Hematopoietic multipotent progenitor cell treated with erythropoietin and hydrocortisone succinate and interleukin-3 and kit ligand, for 17 days (in vitro differentiated cells): ENCODE measurements at places on chromosomes 1 and 21.

- no peak for DNase-seq
Measured at GRCh38 chr1:20476265-20477038, 9.6 kb downstream of the CAMK2N1 start.

- no peak for DNase-seq
Measured at GRCh38 chr21:46431448-46431847, 27.2 kb upstream of the DIP2A start.

DNA sequence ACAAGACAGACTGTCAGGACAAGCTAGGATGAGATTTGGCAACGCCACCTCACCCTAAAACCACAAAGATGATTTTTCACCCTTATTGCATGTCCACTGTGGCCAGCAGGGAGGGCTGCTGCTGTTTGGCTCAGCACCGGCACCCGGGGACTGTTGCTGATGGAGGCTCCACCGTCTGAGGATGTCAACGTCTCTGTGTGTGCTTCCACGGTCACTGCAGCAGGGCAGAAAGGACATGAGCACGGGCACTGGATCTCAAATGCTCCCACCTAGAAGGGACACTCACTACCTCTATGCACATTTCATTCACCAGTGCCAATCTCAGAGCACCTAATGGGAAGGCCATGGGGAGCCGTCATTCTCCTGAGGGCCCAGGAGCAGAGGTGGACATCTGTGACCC is 599.6 kb downstream of the PTPRU start:
- DNase-seq, result no peak

- DNase-seq, result no peak
Measured at GRCh38 chr1:9878404-9878803, 31.7 kb downstream of the CTNNBIP1 start.

GRCh38 chr1:53715478-53715877 is 23.5 kb downstream of the GLIS1 start:
- no peak for DNase-seq
